Activated T-helper 9 cell treated with anti-CD3 and anti-CD28 coated beads, Interleukin-2, amount 50 U/mL, for 16 hours (primary cell): ENCODE measurements at places on chromosomes 11 and 22.
A peak's percentile ranks its signal among the peaks of the same experiment; 100 is the strongest.

GRCh38 chr22:33787645-33788456 is 132.4 kb downstream of the LARGE1 start:
- DNase-seq = no peak

- no peak for DNase-seq
Measured at GRCh38 chr22:44045145-44045544, 21.0 kb downstream of the PARVB start.

- DNase-seq = no peak
Measured at GRCh38 chr11:65640483-65641296, 2.8 kb downstream of the SIPA1 start.

DNA sequence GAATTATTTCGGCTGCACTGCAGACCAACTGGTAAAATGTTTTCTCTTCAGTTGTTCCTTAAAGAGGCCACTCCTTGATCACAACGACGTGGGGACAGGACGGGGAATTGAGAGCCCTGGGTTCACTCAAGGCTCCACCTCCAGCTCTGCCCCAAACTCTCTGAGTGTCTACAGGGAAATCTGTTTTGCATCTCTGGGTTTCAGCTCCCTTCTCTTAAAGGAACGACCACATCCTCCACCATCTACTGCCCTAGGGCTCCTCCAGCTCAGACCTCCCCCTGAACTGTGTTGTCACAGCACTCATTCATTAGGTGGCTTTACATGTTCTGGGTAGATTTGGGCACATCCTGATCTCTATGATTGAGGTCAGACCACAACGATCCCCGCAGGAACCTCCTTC is 5.1 kb upstream of the PPFIA1 start:
- DNase-seq = no peak

- no peak for DNase-seq
Measured at GRCh38 chr11:114059984-114060391, 477 bp downstream of the ZBTB16 start.

DNA sequence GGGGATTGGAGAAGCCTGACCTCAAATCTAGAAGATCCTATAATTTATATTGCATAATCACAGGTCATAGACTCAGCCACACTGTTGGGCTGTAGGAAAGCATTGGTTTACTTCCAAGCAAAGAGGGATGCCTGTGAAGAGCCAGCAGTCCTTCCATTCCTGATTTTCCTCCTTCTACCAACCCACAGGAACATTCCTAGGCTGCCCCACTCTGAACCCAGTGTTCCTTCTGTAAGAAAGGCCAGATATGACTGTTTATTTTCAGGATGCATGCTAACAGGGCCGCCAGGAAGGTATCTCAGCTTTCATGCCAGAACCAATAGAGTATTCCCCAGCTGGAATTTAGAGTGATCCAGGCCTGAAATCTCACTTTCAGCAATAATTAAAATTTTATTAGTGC is 197.1 kb downstream of the ETS1 start:
- no peak for DNase-seq

GRCh38 chr22:44648085-44648820 is 53.8 kb upstream of the PRR5 start:
- no peak for DNase-seq

DNA sequence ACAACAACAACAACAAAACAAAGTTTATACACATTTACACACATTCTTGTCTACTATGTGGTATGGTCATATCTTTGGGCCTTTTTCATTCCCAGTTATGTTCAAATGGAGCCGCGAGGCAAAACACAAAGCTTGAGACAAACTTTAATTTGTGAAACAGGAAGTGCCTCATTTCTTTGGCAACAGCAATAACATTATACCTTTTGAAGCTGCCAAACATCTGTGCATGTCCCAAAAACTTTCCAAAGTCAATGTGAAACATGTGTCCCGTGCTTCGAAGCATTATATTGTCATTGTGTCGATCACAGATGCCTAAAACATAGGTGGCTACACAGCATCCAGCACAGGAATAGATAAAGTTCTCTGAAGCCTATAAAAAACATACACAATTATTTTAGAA is 25.0 kb upstream of the RPS13 start:
- DNase-seq = no peak

GRCh38 chr11:45238724-45239123 is 47.4 kb downstream of the SYT13 start:
- DNase-seq = no peak

- no peak for DNase-seq
Measured at GRCh38 chr22:30289980-30290313, 642 bp upstream of the CASTOR1 start.

GRCh38 chr11:46477136-46477535 is 85.6 kb upstream of the CHRM4 start:
- DNase-seq = no peak

DNA sequence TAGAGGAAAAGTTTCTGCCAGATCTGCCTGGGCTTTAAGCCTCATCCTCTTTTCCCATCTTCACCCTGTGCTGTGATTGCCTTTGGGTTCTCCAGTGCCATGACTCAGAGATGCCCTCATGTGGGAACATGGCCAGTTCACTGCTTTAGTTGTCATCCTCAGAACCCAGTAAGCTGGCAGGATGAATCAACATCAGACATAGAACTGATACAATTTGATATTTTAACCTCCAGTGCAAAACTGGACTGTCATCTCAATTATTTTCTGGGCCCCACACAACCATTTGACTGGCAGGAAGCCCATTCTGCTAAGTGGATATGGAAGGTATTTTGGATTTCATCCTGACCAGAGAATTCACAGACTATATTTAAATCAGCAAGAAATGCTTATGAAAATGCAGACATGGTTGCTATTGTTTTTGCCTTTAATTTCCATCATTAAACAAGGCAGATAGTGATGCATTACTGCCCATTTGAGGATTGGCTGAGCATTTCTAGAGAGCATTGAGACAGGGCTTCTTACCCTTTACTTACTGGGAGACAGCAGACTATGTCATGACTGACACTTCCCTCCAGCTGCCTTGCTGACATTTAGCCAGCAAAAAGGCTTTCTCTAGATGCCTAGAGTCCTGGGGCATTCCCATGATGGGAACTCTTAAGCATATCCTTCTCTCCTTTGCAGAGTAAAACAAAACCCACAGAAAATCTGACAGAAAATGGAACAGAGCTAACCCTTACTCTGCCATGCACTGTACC is 327.1 kb upstream of the MTNR1B start:
- DNase-seq = no peak

- DNase-seq = peak; percentile 35
Measured at GRCh38 chr22:41198027-41198580, 7.0 kb upstream of the L3MBTL2 start.

GRCh38 chr11:91810871-91811270 is 413.7 kb upstream of the FAT3 start:
- DNase-seq = no peak

- DNase-seq = no peak
Measured at GRCh38 chr22:37266581-37267134, 15.7 kb upstream of the CYTH4 start.

GRCh38 chr11:64754919-64755662 is 4.7 kb downstream of the PYGM start:
- no peak for DNase-seq

DNA sequence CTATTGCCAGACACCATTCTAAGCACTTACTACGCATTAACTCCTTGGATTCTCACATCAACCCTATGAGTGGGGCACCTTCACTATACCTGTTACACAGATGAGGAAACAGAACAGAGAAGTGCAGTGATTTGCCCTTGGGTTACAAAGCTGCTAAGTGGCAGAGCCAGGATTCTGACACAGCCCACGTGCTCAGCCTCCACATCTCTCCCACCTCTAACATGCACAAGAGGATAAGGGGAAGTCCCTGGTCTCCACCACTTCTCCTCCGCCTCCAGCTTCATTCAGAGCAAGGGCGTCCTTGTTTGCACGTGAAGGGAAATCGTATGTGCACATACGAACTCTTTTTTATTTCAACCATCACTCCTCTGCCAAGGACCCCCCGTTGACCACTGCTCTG is 53.7 kb downstream of the CDON start:
- no peak for DNase-seq

DNA sequence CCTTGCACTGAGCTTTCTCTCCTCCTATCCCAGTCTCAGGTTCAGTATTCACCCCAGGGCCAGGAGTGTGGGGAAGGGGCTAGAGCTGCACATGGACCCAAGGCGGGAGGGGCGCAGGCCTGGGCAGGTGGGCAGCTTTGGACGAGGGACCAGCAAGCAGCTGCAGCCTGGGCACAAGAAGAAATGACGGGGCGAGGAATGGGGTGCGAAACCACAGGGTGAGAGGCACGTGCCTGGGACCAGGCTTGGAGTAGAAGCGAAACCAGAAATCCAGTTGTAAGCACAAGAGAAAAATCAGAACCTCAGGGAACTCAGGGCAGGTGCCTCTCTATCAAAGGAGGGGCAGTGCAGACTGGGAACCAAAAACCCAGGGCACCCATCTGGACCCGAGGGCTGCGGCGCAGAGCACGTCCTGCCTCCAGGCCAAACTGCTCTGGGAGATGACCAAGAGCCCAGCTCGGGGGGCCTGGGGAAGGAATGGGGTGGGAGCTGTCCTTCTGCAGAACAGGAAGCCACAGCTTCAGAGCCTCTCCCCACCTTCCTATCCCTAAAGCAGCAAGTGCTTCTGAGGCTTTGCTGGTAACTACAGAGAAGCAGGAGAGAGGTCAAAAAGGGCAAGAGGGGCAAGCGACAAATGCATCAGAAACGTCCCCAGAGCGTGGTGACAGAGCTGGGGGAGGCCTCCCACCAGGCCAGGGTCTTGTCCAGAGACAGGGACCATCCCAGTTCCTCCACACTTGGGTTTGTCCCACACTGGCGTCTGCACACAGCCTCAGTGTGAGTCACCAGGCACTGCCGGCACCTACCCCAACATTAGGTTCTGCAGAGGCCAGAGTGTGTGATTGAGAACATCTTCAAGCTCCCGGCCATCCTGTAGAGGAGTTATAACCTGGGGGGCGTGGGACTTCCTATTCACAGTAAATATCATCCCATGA is 18.3 kb upstream of the TMPRSS4 start:
- no peak for DNase-seq

DNA sequence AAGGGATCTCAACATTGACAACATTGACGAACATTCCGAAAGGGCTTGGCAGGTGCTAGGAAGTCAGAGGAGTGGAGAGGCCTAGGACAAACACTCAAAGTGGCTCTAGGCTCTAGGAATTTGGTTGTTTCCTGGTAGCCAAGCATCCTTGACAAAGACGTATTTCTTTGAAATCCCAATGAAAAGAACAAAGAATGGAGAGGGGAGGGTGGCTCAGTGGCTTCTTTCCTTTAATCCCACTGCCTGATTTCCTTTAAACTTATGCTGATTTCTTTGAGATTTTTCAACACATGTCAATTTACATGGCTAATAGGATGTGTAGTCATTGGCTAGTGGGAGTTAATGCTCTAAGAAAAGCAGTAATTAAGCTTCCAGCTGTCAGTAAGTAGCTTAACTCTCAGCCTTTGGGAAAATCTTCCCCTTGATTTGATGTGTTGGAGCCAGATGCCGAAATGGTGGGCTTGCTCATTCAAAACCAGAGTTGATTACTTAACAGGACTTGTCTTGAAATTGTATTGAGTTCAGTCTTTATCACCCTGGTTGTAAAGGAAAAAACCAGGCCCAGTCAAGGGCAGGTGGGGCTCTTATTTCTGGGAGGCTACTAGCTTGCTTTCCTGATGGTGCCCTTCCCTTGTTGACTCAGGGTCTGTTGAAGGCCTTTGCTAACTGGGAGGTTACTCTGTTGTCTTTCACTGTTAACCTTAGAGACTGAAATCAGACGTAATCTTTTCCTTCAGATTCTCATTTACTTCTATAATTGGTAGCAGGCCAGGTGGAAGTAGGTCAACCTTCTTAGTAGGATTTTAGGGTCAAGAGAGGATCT is 44.6 kb upstream of the SORL1-AS1 start:
- DNase-seq = no peak

DNA sequence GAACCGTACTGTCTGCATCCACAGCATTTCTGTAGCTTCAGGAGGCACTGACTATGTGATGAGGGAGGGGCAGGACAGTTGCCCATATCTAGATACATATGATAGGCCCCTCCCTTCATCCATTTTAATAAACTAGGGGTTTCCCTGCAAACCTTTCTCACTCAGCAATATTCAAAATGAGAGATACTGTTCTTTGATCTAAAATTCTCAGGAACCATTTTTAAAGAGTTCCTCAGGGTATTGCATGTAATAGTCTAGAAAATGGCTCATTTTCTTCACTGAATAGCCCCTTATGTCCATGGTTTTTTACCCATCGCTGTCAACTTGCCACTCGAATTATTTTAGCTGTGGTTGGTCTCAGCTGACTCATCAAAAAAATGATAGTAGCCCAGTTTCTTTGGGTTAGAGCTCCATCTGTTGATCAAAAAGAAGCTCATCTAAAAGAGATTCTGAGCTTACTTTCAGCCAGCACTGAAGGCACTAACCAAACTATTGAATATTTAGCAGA is 37.0 kb upstream of the DNAJB7 start:
- DNase-seq = no peak

- peak; percentile 72 for DNase-seq
Measured at GRCh38 chr22:19717691-19718455, 3.6 kb downstream of the SEPTIN5 start.

DNA sequence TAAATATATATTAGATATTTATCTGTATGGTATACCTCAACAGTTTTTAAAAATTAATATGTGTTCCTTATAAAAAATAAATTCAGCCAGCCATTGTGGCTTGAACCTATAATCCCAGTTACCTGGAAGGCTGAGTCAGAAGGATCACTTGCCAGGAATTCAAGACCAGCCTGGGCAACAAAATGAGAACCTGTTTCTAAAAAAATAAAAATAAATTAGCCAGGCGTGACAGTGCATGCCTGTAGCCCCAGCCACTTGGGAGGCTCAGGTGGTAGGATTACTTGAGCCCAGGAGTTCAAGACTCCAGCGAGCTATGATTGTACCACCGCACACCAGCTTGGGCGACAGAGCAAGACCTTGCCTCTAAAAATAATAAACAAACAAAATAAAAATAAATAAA is 54.9 kb downstream of the PHF21A start:
- no peak for DNase-seq

GRCh38 chr22:28978863-28979796 is 82.5 kb downstream of the C22orf31 start:
- no peak for DNase-seq

GRCh38 chr11:130585545-130585944 is 137.1 kb downstream of the ADAMTS15 start:
- no peak for DNase-seq

- no peak for DNase-seq
Measured at GRCh38 chr11:342328-342727, 21.7 kb upstream of the IFITM3 start.

DNA sequence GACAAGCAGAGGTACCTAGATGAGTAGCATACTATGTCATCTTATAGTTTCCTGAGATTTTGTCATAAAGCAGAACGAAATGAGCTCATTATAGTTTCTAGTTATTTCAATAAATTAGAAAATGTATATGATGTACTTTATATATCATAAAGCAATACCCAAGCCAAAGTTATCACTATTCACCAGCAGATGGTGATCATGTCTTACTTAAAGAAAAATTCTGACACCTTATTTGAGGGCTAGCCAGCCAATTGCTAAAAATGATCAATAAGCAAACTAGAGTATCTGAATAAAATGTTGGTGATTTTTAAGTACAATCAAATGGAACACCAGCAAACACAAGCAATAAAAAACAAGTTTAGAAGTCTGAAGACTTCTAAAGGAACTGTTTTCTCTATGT is 44.1 kb downstream of the RSF1 start:
- no peak for DNase-seq

GRCh38 chr11:21909145-21909544 is 283.7 kb upstream of the ANO5 start:
- DNase-seq = no peak
